ENCODE measurements at places on chromosomes 16 and 17.

DNA sequence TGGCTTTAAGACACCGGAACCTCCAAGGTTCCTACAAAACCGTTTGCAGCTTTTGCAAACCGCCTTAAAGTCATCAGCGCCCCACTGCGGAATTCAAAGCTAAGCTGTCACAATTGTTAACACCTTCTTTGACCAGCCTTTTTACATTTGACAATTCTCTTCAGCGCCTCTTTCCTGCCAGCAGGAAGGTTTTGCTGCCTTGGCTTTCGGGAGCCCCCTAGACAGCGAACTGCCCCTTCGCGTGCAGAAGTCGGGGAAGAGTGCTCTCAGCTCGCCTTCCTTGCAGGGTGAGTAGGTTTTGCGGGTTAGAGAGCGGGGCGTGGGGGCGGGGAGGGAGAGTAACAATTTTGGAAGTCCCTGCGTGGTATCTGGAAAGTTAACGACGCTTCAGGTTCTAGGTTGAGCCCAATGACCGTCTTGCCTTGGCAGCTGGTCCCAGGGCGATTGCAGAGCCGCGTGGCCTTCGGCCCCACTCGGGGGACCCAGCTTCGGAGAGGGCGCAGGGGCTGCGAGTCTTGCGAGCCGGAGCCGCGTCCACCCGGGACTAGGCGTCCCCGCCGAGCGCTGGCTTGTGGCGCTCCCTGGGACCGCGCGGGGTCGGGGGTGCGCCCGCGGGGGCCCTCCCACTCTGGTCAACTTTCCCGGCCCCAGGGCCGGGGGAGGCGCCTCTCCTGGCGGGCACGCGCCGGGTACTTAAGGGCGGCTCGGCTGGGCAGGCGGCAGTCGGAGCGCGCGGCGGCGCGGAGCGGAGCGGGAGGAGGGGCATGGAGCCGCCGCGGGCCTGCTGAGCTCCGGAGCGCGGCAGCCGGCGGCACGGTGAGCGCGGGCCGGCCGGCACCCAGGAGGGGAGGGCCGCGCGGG is at the start of gene HAS3:
Gene HAS3, plus strand, starts transcription at position 153 of the 861 bp plus-strand sequence. CDS start 3,743 bp downstream, outside the sequence.
- DNase-seq = peak; percentile 25

DNA sequence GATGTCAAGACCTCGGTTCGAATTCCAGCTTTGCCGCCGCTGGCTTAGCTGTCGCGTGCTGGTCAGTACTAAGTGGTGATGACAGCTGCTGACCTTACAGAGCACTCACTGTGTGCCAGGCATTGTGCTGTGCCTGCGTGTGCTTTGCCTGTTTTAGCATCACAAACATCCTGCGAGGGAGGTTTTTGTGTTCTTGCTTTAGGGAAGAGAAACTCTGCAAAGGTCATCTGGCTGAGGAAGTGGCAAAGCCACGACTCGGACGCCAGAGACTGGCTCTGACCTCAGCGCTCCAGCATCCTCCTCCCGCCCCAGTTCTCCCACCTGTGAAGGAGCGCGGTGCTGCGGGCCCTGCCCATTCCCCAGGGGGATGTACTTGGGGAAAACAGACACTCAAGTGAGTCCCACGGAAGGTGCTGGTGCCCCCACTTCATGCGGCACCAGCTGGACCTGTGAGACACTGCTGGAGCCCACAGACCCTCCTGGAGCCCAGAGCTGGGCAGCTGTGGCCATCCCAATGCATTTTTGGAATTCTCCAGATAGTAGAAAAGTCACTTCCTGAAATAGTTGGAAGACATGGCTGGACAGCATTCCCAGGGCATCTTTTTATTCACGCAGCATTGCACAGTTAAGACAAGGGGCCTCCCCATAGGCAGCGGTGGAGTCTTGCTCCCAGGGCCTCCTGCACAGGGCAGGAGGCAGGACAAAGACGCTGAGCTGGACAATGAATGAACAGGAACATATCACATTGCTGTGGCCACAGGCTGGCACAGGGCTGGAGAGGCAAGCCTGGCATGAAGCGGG is 20.0 kb upstream of the HERPUD1 start:
- DNase-seq = no peak

DNA sequence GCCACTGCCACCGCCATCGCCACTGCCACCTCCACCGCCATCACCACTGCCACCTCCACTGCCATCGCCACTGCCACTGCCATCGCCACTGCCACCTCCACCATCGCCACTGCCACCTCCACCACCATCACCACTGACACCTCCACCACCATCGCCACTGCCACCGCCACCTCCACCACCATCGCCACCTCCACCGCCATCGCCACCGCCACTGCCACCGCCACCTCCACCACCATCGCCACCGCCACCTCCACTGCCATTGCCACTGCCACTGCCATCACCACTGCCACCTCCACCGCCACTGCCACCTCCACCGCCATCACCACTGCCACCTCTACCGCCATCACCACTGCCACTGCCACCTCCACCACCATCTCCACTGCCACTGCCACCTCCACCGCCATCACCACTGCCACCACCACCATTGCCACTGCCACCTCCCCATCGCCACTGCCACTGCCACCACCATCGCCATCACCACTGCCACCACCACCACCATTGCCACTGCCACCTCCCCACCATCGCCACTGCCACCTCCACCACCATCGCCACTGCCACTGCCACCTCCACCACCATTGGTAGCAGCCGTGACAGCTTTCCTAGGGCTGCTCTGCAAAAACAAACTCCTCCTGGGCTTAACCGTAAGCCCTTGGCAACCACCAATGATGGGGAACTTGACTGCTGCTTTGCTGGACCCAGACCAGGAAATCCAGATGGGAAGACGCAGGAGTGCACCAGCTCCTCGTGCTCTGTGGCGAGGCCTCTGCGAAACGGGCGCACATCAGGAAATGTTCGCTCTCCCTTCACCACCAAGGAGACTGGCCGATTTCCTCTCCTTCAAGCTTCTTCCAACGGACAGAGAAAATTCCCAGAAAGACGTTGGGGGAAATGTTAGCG is 147.2 kb downstream of the RBFOX3 start:
- no peak for DNase-seq

DNA sequence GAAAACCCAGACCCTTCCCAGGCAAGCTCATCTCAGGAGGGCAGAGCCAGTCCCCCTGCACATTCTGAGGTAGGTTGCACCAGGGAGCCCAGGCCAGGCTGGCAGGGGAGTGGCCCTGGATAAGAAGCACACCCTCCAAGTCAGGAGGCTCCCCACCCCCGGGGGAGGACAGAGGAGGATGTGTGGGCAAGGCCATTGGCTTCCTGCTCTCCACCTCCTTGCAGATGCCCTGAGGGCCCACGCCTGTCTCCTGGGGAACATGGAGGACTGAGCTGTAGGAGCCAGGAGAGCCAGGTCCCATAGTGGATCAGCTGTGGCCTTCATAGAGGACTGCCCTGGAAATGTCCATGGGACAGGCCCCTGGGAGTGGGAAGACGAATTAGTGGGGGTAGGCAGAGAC is 126.7 kb downstream of the IRF8 start:
- DNase-seq = no peak

- no peak for DNase-seq
Observed at GRCh38 chr17:56694825-56695224, 101.3 kb downstream of the NOG start.

DNA sequence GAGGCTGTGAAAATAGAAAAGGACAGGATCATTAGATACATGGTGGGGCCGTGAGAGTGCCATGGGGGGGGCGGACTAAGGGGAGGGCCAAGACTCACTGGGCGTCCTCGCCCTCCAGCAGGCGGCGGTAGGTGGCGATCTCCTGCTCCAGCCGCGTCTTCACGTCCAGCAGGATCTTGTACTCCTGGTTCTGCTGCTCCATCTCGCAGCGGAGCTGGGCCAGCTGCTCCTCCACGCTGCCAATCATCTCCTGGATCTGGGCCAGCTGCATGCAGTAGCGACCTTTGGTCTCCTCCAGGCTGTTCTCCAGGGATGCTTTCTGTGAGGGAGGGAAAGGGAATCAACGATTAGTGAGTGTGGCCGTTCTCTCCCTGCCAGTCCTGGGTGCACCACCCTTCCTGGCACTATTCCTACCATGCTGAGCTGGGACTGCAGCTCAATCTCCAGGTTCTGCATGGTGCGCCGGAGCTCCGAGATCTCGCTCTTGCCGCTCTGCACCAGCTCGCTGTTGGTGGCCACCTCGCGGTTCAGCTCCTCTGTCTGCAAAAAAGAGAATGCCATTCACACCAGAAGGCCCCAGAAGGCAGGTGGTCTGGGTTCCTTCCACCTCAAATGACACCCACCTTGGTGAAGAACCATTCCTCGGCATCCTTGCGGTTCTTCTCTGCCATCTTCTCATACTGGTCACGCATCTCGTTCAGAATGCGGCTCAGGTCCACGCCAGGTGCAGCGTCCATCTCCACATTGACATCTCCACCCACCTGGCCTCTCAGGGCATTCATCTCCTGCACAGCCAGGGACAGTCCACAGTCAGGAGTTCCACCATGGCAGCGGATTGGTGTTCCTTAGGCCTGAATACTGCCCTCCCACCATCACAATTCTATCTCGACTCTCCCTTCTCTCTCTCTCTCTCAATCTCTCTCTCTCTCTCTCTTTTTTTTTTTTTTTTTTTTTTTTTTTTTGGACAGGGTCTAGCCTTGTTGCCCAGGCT is 3.3 kb downstream of the KRT14 start:
- no peak for DNase-seq

Data from stimulated activated CD4-positive, alpha-beta T cell treated with anti-CD3 and anti-CD28 coated beads, Interleukin-12 subunit alpha, Interleukin-12 subunit beta, amount 100 ng/mL, for 4 hours (primary cell).